ENCODE measurements at places on chromosomes 12 and 14. TPM values are rescaled to one million over a fixed set of nuclear protein-coding genes. Genes with fewer than 3 reads are reported as not detected.

Gene SLC4A8
- total RNA-seq = 0.74 TPM

Gene PPP1R1A
- 27.1 TPM for total RNA-seq

GRCh38 chr12:117835156-117835555 is 133.6 kb downstream of the KSR2 start:
- ATAC-seq = no peak

DNA sequence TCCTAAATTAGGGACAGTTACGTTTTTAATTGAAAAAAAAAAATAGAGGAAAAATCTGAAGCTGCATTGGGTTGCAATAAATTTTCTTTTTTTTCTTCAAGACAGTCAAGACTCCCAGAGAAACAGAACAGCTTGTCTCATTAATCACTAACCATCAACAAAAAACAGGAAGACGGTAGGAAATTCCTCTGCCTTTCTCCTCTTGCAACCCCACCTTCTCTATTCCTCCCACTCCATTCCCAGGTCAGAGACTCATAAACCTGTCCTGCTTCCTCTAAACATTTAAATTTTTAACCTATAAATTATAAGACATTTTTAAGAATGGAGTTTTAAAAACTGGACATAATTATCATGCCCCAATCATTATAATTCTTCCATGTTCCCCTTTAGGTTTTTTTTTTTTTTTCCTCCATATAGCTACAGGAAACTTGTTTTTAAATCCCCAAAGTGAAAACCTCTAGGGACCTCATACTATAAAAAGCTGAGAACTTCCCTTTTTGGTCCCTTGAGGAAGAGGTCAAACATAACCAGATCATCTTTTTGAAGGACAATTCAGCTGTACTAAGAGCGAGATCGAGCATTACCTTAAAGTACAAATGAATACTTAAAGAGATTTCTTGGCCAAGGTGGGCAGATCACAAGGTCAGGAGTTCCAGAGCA is 36.0 kb downstream of the CPM start:
- ATAC-seq = no peak

- ATAC-seq = no peak
Observed at GRCh38 chr14:64265222-64265621, 28.9 kb downstream of the ESR2 start.

Gene TAS2R9
- total RNA-seq = not detected

Gene NPFF
- not detected for total RNA-seq

Gene RFC5
- 10.2 TPM for total RNA-seq

- no peak for ATAC-seq
Observed at GRCh38 chr14:24674204-24674970, 40.4 kb upstream of the GZMB start.

DNA sequence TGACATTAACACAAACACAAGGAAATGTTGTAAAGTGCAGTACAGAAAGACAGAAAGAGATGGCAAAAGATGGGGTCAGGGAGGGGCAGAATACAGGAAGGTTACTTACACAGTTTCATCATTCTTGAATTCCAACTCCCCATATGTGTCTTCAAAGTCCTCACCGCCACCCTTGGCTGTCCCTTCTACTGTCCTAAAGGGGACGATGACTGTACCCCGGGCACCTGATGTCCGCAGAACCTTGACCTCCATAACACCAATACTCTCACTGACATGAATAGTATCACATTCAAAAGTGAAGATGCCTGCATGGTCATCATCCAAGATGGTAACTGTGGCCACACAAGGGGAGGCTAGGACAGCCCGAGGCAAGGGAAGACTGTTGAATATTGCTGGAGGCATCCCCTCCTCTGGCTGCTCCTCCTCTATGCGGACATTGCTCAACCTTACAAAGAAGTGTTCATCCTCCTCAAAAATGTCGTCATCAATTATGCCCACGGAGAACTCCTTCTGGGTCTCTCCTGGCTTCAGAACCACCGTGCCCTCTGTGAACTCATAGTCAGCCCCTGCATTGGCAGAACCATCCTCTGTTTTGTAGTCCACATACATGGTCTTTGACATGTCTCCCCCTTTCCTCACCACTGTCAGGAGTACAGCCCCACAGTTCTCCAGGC is 22.1 kb downstream of the SLC8A3 start:
- ATAC-seq = no peak

DNA sequence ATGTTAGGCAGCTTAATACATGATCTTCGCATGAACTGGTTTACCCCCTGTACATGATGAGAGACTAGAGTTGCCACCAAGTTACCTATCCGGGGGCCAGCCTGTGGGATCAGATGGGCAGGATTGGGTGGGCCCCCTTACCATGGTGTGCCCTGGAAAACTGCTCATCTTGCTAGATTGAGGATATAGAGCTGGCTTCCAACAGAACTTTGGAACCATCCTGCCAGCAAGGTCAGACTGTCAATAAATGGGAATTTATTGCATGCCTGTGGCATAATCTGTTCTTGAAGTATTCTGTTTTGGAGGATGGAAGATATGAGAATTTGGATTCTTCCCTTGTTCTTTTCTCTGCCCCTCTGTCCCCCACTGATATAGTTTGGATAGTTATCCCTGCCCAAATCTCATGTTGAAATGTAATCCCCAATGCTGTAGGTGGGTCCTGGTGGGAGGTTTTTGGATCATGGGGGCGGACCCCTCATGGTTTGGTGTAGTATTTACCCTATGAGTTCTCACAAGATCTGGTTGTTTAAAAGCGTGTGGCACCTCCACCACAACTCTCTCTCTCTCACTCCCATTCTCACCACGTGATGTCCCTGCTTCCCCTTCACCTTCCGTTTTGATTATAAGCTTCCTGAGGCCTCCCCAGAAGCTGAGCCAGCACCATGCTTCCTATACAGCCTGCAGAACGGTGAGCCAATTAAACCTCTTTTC is 3.7 kb upstream of the TM9SF1 start:
- ATAC-seq = no peak

DNA sequence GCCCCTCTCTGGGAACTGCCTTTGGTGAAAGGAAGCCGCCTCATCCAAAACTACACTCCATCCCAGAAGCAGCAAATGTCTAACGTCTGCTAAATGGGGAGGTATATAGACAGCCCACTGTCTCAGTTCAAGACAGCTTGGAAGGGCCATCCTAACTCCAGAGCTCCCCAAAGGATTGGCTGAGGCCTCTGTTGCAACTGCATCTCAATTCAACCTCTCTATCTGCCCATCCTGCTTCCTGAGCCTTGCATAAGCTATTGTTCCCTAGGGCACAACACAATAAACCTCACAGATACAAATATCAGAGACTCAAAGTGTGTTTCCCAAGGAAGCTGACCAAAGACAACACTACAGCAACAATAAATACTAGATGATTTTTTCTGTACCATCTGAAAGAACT is 495.2 kb upstream of the SOX5 start:
- ATAC-seq = no peak

DNA sequence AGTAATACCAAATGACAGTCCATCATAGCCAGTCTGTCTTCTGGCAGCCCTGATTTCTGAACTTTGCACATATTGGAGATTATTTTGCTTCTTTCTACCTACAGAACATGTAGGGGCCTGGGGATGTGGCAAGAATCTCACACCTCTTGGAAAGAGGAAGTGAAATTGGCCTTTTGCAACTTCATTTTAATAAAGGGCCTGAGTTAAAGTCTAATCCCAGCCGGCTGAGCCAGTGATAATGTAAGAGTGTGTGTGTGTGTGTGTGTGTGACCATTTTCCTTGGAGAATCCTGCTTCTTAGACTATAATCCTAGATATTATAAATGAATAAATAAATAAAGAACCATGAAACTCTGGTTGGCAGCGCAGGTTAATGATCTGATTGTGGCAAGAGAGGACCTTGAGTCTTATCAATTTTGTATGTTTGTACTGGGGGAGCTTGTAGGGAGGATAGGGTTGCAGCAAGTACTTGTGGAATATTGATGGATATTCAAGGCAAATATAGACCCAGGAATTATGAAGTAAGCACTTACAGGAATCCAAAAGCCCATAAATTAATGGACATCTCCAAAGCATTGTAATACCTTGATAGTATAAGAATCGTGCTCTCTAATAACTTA is 233.2 kb upstream of the AMIGO2 start:
- no peak for ATAC-seq

DNA sequence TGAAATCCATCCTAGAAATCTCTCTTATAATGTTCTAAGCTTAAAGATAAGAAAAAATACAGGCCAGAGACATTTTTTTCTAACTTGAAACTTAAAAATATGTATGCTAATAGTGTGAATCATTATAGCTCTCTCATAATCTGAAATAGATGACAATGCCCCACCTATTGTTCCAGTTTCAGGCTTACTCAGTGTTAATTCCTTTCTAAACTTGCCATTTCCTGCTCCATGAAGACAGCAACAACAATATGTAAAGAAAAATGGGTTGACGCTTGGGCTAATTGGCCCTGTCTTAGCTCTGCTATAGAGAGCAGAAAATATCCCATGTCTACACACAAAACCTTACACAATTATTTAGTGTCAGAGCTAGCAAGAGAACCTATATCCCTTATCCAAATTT is 37.1 kb downstream of the LMO3 start:
- ATAC-seq = no peak

Gene GALNT8
- 1.7 TPM for total RNA-seq

Gene FOXN4
- total RNA-seq = not detected

DNA sequence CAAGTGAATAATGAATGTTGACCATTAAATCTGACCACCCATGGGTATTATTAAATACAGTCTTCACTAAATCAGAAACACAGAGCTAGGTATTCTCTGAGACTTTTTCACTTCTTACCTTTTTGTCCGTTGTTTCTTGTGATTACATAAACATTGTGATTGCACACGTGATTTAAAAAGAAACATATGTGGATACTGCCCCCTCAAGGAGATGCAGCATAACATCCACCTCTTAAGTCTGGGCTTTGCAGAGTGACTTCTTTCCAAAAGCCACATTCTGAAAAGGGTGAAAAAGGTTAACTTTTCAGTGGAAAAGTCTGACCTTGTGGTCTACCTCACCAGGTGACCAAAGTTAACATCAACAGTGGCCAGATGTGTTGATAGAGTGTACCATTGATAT is 185.5 kb upstream of the FAR2 start:
- no peak for ATAC-seq

Gene KRT2
- not detected for total RNA-seq

Gene ASCL4
- not detected for total RNA-seq

- no peak for ATAC-seq
Observed at GRCh38 chr12:94175763-94176668, 27.6 kb downstream of the PLXNC1 start.

- ATAC-seq = no peak
Observed at GRCh38 chr14:66403183-66403582, 83.0 kb upstream of the CCDC196 start.

GRCh38 chr14:104334424-104335161 is 196.2 kb downstream of the KIF26A start:
- ATAC-seq = no peak

Data from gastroesophageal sphincter (tissue), 4 donors.